ENCODE measurements at places on chromosomes 2 and 18. TPM values are rescaled to one million over a fixed set of nuclear protein-coding genes. Genes with fewer than 3 reads are reported as not detected.

The PSTPIP2 gene
- total RNA-seq: 55.0 TPM

The HRH4 gene
- not detected for total RNA-seq

The BOLL gene
- total RNA-seq: not detected

The EVX2 gene
- not detected for total RNA-seq

DNA sequence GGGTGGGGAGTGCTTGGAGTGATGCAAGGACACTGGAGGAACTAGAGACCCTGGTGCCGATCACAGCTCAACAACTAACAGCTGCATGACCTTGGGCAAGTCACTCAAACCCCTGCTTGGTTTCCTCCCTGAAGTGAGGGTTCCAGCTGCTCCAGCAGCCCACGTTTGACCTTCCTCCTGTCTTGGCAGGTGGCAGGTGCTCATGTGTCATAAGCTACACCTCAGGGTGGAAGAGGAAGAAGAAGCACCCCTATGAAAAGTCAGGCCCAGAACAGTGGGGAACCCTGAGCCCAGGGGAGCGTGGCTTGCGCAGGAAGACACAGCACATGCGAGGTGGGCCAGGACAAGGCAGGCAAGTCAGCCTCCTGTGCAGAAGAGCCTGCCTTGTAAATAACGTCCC lies 42.4 kb downstream of the MRPL35 start:
- H3K36me3 ChIP-seq: no peaks in the 10 kb centered on the region
- H3K4me3 ChIP-seq: no peak overlapping the region
- H3K27ac ChIP-seq: no peak overlapping the region
- H3K27me3 ChIP-seq: no peaks in the 10 kb centered on the region
- no peaks in the 10 kb centered on the region for H3K4me1 ChIP-seq
- DNase-seq: no peak

DNA sequence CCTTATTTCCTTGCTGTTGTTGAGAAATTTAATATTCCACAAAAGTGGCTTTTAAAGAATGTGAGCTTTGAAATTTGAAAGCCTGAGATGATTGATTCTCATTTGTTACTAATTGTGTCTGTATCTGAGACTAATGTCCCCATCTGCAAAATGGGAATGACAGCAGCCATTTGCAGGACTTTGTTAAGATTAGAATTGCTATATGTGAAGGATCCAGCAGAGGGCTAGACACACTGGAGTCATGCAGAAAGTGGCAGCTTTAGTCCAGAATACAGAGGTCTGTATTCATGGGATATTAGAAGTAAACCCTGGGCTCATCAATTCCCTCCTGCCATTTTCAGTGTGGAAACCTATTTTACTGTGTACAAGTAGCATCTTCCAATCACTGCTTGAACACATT lies 296.5 kb upstream of the GYPC start:
- no peak for DNase-seq
- no peaks in the 10 kb centered on the region for H3K36me3 ChIP-seq
- H3K4me3 ChIP-seq: no peak overlapping the region

GRCh38 chr2:134348239-134348638 lies 94.4 kb downstream of the MGAT5 start:
- H3K27ac ChIP-seq: peak overlapping the region; percentile 40
- no peak for DNase-seq

- peaks cover 41% of the 10 kb centered on the region for H3K27me3 ChIP-seq
- peaks cover 33% of the 10 kb centered on the region for H3K4me1 ChIP-seq
- no peaks in the 10 kb centered on the region for H3K36me3 ChIP-seq
These were observed 502 bp downstream of the EPAS1 start for GRCh38 chr2:46297546-46298271.

- H3K27ac ChIP-seq: no peak overlapping the region
- no peaks in the 10 kb centered on the region for H3K36me3 ChIP-seq
- DNase-seq: no peak
- no peaks in the 10 kb centered on the region for H3K4me1 ChIP-seq
- H3K27me3 ChIP-seq: no peaks in the 10 kb centered on the region
These were observed 82.8 kb upstream of the CDCA7 start for GRCh38 chr2:173271825-173272224.
